Substantia nigra (tissue), 51 donors: ENCODE measurements at places on chromosomes 4 and X.

GRCh38 chr4:80500613-80501012, 165.1 kb downstream of the CFAP299 start:
- DNase-seq: no peak

- no peak for DNase-seq
These were observed 157.1 kb upstream of the CLNK start for GRCh38 chr4:10841697-10842096.

- DNase-seq: no peak
These were observed 66.1 kb downstream of the DCHS2 start for GRCh38 chr4:154425514-154425913.

GRCh38 chr4:108717386-108717785, 45.5 kb downstream of the ETNPPL start:
- no peak for DNase-seq

DNA sequence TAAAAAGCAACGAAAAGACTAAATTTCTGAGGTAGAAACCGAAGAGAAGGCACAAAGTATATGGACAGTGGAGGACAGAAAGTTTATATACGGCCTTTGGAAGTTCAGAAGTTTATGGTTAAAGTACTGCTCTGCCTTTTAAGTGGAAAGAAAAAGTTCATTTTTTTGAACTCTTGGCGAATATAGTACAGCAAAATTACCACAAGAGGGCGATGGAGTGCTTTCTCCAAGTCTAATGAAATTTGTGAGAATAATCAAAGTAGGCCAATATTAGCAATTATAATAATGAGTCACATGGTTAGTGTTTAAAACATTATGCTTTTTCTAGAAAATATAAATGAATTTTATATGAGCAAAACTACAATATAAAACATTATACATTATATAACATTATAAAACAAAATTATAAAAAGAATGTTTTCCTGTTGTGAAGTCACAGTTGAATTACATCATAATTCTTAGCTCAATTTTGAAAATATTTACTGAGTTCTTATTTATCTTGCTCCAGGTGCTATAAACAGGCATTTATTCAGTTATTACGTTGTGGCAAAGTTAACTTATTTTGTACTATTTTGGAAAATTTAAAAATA, 136.2 kb upstream of the BMPR1B start:
- DNase-seq: no peak

GRCh38 chr4:5689065-5689464, 19.3 kb downstream of the EVC2 start:
- no peak for DNase-seq

- DNase-seq: no peak
These were observed 89.8 kb upstream of the TNIP3 start for GRCh38 chr4:121253961-121254360.

- DNase-seq: peak; percentile 24
These were observed 691 bp downstream of the SCARB2 start for GRCh38 chr4:76212851-76213414.

DNA sequence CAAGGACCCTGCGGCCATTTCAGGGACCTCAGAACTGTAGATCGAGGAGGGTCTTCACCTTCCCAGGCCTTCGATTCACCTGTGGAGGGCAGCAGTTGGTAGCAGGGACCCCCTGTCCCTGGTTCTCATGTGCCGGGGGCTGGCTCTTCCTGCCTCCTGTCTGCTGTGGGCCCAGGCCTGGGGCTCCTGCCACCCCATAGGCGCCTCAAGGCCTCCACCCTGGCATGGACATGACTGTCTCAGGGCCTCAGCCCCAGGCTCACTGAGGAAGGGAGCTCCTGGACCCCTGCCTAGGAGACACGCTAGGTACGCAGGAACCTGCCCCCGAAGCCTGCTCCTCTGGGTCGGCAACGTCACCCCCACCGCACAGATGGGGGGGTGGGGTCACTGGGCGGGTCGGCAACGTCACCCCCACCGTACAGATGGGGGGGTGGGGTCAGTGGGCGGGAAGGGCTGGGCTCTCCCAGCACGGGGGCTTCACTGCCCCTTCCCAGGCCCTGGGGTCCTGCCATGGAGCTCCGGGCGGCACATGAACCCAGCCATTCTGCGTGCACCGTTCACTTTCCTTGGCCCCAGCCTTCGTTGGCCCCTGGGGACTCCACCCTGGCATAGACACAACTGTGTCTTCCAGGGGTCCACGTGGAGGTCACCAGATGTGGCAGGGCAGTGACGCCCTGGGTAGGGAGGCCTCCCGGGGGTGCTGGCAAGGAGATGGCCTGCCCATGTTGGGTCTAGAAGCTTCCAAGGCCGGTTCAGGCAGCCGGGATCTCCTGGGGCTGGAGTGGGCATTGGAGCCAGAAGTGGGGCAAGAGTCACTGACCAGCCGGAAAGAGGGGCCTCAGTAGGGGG, 3.5 kb upstream of the HGFAC start:
- DNase-seq: no peak

DNA sequence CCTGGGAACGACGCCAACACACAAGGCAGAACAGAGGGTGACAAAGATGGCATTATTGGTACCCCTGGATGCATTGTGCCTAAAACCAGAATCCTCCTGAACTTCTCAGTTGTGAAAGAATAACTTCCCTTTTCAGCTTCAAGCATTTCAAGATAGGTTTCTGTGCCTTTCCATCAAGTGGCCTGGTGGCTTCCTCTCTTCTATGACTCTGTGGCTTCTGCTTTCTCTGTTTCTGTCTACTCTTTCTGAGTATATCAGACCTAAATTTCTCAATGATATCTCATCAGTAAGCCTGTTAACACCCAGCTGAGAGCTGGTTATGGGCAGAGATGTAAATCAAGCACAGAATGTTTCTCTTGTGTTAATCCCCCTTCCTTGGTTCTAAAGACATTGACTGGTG, 21.4 kb upstream of the FAM9B start:
- DNase-seq: no peak

DNA sequence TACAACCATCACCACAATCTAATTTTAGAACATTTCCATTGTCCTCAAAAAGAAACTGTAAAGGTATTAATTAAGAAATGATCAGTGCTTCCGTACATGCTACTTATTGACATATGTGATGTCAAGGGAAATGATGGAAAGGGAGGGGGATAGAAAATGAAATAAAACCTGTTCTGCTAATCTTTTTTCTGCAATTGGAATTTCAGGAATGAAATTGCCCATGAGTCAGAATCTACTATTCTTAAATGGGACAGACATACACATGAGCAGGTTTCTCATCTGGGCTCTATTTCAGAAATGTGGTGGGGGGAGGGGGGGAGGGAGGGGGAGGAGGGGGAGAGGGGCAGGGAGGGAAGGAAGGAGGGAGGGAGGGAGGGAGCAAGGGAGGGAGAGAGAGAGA, 91.0 kb downstream of the SHROOM4 start:
- no peak for DNase-seq

- DNase-seq: no peak
These were observed 23.6 kb downstream of the CFAP99 start for GRCh38 chr4:2442175-2442993.

GRCh38 chr4:1964443-1964842, 44.3 kb downstream of the NELFA start:
- DNase-seq: no peak

DNA sequence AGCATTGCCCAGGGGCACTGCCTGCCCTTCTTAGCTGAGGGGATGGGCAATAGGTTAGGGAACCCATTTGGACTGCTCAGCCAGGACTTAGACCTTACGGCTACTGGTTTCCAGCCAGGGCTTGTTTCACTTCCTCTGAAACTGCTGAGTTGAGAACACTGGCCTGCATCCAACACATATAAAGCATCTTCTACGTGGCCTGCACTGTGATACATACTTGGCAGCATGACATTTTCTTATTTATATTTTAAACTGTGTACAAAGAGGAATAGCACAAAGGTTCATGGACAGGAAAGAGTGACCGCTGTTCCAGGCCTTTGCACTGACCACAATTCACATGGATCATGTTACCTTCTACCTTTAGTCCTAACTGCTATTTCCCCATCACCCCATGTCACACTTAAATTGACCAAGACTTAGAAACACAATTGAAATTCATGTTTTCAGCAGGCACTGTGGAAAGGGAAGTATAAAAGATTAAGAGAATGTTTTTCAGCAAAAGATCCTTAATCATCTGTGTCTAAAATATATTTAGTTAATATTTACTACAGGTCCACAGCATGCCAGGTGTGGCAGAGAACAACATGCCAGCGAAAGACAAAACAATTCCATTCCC, 43.7 kb downstream of the NLGN4X start:
- no peak for DNase-seq

DNA sequence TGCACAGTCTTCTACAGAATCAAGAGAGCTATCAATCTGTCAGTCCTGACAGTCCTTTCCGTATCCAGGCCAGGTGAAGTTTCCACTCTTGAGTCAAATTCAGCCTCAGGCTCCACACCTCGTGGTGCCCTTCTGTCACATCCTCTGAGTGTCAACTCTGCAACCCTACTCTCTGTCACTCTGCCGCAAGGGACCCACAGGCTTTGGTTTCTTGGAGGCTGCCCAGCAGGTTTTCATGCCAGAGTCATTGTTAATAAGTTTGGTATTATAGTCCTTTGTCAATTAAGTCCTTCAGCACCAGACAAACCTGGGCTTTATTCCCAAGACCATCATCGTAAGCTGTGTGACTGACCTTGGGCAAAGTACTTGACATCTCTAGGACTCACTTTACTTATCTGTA, 83.4 kb upstream of the KLHL13 start:
- DNase-seq: no peak

GRCh38 chr4:168167714-168168284, 75.5 kb downstream of the ANXA10 start:
- no peak for DNase-seq

DNA sequence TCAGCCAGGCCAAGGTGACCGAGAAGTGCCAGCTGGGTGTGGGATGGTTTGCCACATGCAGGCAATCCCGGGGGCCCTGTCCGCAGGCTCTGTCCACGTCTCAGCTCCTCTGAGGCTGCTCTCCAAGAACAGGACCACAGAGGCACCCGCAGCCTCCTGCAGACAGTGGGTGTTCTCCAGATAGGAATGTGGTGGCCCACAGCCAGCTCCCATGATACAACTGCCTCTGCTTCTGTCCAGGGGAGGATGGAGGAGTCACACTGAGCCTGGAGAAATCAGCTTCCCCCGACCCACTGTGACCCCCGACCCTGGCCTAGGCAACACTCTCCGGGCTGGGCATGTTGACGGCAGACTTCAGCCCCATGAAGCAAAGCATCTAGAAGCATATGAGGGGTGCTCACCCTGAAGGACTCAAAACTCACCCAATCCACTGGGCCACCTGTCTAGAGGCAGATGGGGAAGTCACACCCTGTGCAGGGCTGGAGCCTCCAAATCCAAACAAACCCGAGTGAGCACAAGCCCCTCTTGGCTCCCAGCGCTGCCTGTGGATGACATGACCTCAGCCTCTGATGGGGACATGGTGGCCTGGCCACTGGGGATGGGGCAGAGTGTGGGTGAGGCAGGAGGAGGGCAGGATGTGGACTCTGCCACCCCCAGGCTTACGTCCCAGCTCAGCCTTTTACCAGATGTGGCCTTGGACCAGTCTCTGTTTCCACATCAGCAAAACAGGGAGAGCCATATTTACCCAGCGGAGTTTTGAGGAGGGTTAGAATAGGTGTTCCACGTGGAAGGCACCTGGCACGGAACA, 102.3 kb downstream of the PSAPL1 start:
- no peak for DNase-seq

GRCh38 chr4:85778632-85779131, 303.7 kb downstream of the ARHGAP24 start:
- no peak for DNase-seq

DNA sequence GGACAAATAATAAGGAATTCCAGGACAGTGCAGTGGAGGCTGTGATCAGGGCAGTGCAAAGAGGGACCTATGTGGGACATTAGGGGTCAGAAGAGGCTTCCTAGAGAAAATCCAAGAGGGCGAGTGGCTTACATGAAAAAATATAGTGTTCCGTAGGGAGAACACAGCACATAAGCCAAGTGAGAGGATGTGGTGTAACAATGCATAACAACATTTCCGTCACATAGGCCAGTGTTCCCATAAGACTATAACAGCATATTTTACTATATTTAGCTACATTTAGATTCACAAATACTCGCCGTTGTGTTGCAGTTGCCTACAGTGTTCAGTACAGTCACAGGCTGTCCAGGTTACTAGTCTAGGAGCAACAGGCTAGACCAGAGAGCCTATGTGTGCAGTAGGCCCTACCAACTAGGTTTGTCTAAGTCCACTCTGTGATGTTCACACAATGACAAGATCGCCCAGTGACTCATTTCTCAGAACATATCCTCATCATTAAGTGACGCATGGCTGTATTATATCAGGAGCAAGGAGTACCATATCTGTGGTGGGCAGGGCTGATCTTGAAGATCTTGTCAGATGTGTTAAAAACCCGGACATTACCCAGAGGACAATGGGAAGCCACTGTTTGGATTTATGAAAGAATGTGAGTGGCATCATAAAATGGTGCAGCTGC, 74.0 kb upstream of the TBL1X start:
- no peak for DNase-seq

DNA sequence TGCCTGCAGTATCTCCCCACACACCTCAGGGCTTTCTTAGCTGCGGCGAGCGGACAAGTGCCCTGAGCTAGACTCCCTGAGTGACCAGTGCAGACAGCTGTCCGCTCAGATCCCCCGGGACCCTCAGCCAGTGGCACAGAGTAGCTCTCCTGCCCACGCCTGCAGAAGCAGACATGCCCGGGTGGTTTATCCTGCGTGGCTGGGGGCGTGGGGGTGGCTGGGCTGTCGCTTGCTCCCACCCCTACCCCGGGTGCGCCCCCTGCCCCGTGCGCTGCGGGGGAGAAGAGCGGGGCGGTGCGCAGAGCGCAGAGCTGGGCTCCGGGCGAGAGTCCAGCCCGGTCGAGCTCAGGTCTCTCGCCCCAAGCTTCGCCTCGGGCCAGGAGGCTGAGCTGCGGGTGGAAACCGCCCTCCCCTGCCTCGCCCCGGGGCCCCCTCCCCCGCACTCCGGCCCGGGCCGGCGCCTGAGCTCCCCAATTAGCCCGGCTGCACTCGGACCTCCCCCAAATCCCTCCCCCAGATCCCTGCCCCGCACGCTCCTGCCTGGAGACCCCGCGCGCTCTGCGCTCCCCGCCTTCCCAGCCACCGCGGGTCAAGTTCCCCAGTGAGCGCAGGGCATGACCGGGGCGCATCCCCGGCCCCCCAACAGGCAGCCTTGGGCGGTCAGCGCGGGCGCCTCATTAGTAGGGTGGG, 11.7 kb upstream of the SHOX start:
- no peak for DNase-seq

DNA sequence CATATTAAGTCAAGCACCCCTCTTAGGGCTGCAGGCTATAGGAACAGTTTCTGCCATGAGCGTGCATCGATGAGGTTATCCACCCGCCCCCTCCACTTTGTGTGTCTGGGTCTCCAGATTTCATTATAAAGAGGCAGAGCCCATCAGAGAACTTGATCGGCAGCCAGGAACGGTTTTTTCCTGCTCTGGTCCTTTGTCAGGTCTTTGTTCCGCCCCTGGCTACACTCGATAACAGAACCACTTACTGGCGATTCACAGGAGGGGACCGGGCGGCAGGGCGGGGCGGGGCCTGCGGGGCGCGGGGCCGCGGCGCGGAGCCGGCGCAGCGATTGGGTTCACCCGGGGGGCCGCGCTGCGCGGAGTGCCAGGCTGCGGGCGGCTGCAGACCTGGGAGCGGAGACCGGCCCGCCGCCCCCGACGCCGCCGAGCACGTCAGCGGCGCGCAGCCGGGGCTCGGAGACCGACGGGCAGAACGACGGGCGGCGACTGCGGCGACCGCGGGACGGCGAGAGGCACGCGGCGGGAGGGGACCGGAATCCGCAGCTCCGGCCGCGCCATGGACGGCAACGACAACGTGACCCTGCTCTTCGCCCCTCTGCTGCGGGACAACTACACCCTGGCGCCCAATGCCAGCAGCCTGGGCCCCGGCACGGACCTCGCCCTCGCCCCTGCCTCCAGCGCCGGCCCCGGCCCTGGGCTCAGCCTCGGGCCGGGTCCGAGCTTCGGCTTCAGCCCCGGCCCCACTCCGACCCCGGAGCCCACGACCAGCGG, at the start of gene SLC10A4:
Gene SLC10A4 (plus strand): TSS at position 338 of the 771 bp plus-strand sequence. CDS start 219 bp downstream, at position 557.
- DNase-seq: no peak
